ENCODE measurements at places on chromosomes 1 and 21.
A peak's percentile ranks its signal among the peaks of the same experiment; 100 is the strongest.

GRCh38 chr1:19385221-19385620, 73.1 kb downstream of the SLC66A1 start:
- DNase-seq: no peak

DNA sequence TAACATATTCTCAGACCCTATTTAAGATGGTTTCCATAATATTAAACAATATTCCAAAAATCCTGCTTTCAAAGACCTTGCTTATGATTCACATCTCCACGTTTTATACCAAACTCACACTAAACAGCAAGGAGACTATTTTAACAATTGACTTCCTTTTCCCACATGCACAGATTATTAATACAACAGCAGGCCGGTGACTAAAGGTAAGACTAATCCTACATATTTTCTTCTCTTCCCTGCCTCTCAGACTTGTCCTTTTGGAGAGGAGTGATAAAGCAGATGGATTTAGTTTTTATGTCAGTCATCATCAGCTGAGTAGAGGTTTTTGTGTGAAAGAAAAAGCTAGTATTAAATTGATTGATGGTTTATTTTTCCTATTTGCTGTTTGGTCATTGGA, 400.6 kb downstream of the NTNG1 start:
- no peak for DNase-seq

DNA sequence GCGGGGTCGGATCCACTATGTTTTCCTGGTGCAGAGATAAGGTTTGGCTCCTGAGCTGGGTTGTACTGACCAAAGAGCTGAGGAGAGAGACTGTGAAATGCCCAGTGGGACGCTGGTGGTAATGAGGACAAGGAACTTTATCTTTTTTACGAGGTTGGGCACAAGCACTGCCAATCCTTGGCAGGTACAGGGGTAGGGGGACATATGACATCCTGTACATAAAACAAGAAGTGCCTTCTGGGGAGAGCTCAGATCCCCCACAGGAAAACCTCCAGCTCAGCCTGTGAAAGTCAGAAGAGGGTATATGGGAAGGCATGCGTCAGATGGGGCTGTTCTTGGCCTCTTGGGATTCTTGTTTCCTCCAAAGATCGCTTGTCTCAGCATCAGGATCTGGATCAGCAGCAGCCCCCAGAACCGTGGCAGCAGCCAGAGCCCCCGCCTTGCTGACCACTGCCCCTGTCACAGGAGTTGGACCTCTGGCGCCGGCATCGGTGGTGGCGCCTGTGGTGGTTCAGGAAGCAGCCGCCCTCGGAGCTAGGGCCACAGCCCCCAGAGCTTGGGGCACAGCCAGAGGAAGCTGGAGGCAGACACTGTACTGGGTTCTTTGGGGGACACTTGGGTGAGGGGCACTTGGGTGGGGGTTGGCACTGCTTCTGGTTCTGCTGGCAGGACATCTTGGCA, 905 bp downstream of the LCE3E start:
- DNase-seq: no peak

GRCh38 chr1:236395230-236395946, 1.3 kb downstream of the EDARADD start:
- peak; percentile 35 for DNase-seq

GRCh38 chr1:158203693-158204457, 23.2 kb downstream of the CD1D start:
- DNase-seq: peak; percentile 85

DNA sequence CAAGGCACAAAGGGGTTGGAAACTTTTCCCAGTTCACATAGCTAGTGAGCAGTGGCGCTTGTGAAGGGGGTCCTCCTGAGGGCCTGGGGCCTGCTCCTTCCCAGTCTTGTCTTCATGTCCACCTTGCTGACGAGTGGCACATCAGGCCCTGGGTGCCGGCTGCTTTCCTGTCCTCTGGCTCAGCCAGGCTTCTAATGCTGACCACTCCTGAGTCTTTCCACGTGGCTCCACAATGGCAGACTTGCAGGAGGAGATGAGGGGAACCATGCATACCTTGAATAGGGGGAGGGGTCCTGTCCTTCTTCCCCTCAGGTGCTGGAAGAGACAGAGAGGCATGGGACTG, 38.7 kb downstream of the MAPKAPK2 start:
- no peak for DNase-seq

GRCh38 chr1:235923466-235924021, 56.8 kb upstream of the LYST start:
- no peak for DNase-seq

DNA sequence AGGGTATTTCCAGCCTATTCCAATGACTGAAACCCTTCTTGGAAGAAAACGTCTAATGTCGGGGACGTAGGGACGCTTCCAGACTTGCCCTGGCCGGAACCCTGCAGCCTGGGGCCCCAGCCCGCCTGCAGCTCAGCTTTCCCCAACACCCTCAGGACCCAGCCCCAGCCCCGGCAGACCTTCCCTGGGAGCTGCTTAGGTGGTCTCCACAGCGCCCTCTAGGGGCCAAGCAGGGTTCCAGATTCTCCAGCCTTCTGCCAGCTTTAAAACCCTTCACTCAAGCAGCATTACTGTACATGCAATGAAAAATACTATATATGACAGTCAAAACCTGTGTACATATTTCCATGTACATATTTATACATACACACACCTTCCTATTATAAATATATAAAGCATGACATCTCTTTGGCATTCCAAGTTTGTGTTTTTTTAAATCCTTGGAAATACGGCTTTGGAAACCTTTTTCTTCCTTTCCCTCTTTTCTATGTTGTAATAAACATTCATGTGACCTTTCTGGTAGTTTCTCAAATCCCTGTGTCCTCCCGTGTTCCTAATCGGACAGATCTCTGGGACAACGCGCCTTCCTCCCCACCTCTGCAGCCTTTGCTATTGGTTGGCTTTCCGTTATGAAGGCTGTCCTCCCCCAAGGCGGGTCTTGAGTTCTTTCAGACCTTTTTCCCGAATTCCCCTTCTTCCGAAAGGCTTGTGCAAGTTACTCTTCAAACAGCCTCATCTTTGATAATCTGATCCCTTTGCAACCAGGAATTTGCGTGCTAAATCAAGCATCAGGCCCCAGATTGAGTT, 60.3 kb downstream of the STUM start:
- peak; percentile 69 for DNase-seq

DNA sequence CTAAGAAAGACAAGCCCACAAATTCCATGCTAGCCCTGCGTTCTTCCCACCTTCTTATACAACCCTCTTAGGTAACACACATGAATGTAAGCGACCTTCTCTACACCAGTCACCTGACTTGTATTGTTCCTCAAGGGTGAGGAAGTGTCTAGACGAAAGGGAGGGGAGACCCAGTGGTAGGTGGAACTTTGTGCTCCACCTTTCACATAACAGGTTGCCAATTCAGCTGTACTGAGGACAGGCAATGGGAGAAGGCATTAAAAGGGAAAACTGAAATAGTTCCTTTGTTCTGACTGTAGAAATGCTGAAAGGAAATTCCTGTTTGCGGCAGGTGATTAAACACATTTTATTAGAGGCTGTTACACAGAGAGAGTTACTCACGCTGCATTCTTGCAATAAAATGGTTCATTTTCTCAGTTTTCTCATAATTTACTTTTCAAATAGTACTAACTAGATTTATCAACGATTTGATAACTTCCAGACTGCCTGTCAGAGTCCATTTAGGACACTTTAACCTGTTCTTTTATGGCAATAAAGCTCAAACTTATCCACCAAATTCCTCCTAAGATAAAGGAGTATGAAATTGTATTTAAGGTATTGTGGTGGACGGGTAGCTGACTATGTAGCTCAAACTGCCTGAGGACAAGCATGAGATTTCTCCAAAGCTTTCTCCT, 17.8 kb upstream of the CHRM3 start:
- no peak for DNase-seq

GRCh38 chr1:65059930-65060538, 88.0 kb upstream of the AK4 start:
- peak; percentile 65 for DNase-seq

GRCh38 chr1:43451157-43451591, 2.6 kb downstream of the HYI start:
- DNase-seq: no peak

DNA sequence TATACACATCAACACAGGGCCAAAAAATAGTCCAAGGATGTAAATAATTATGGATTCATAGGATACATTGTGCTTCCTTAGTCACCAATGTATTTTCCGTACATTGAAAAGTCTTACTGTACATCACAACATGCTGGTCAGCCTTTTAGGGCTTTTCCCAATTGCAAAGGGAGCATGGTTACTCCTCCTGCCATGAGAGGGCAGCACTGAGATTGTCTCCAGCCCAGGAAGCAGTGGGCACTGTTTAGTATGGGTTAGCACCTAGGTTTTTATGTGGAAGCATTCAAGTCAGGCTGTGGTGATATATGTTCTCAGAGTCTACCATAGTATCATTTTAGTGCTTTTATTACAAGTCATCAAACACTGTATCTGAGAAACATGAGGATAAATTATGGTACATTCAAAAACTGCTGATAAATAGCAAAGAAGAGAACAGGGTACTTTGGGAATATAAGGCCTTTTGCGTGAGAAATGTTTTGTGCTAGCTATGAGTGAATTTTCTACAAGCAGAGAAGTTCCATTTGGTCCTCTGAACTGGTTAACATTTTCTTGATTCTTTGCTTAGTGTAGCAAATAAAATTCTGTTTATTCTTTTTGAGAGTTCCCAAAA, 34.0 kb downstream of the ST6GALNAC5 start:
- peak; percentile 54 for DNase-seq

DNA sequence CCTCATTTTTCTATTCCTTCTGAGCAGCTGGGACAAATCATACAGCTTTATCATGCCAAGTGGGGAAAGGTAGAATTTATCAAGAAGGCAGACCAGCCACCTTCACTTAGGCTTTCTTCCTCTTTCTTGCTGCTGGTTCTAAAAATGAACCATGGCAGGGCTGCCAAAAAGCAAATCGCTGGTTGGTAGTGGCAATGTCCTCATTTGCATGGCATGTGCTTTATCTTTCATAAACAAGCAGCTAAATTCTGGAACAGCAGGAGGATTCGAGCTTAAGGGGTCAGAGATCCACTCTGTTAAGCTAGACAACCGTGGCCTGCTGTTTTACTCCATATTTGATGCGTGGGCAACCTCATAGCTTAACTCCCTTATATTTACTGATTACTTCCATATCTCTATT, 91.3 kb downstream of the RPE65 start:
- DNase-seq: no peak

DNA sequence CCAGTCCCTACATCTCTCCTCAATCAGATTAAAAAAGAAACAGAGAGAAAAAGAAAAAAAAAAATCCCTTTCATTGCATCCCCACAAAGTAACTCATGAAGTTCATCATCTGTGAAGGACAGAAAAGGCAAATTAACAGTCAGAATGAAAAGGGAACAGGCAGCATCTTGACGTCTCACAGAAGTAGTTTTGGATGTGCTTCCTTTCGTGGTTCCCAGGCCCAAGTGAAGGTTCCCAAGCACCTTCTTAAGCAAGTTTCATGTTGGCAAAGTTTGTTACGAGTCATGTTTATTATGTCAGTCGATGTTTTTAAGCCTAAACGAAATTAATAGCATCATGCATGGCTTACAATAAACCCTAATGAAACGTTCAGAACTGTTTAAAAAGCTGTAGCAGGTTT, 475.2 kb downstream of the SETD4 start:
- DNase-seq: no peak

DNA sequence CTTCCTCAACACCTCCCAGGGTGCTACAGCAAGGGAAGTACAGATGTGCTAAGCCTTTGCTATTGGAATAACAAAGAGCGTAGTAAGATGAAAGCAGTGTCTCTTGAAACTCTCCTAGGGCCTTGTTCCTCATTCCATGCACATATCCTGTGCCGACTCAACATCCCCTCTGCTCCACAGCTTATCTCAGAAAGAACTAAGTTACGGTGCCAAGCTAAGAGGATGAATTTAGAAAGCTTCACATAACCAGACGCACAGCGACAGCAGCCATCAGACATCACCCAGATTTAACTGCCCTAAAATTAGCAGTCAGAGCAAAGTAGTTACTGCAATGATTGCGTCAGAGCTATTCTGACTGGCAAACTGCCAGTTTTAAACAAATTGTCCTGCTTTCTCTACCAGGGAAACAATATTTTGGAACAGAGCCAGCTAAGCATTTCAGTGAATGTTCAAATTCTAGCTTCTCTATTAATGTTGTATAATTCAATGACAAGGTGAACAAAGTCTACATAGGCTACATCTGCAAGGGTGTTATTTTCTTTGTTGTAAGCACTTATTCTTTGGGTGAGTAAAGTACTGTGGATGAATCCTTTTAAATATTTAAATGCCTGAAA, 9.5 kb downstream of the SIPA1L2 start:
- DNase-seq: no peak

- no peak for DNase-seq
Observed at GRCh38 chr1:109909561-109909960, 1.1 kb upstream of the CSF1 start.

DNA sequence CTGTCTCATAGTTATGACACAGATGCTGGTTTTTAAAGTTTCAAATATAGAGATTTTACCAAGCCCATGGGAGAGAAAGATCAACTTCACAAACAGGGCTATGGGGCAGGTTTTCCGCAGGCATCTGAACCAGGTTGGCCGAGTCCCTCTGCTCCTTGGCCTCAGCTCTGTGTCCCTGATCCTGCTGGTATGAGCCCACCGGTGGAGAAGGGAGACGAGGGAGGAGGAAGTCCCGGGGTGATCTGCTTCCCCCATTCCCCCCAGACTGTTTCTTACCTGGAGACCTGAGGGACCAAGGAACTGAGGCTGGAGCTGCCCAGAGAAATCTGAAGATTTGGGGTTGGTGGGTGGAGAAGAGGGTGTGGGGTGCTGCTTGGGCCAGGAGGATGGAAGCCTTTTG, 28.9 kb upstream of the BTG2 start:
- no peak for DNase-seq

DNA sequence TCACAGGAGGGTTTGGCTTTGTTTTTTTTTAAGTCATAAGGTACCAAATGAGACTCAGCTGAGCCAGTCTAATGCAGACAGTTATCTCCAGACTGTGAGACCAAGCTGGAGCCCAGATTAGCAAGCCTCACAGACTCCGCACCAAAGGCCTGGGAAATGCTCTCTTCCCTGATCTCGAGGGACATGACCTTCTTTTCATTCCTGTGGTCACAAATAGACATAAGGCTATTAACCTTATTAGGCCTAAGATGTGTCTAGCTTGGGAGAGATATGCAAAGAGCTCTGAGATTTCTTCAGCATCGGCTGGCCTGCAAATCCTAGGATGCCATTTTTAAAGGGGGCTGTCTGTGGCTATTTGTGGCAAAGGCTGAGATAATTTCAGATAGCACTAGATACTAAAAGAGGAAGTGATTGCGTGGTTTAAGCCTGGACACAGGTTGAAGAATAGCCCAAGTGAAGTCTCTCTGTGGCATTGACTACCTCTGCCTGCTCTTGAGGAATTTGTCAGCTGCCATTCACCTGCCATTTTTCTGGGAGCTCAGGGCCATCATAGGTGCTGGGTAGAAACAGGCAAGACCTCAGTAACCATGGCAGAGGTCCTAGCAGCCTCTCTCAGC, 301.3 kb downstream of the SIPA1L2 start:
- no peak for DNase-seq

- DNase-seq: peak; percentile 80
Observed at GRCh38 chr1:246117066-246117791, 389.9 kb downstream of the SMYD3 start.

- no peak for DNase-seq
Observed at GRCh38 chr21:42254083-42254482, 35.1 kb downstream of the ABCG1 start.

All from hematopoietic multipotent progenitor cell treated with erythropoietin and hydrocortisone succinate and interleukin-3 and kit ligand, for 8 days (in vitro differentiated cells).